T-helper 22 cell (primary cell): ENCODE measurements at places on chromosomes 13 and 19.

DNA sequence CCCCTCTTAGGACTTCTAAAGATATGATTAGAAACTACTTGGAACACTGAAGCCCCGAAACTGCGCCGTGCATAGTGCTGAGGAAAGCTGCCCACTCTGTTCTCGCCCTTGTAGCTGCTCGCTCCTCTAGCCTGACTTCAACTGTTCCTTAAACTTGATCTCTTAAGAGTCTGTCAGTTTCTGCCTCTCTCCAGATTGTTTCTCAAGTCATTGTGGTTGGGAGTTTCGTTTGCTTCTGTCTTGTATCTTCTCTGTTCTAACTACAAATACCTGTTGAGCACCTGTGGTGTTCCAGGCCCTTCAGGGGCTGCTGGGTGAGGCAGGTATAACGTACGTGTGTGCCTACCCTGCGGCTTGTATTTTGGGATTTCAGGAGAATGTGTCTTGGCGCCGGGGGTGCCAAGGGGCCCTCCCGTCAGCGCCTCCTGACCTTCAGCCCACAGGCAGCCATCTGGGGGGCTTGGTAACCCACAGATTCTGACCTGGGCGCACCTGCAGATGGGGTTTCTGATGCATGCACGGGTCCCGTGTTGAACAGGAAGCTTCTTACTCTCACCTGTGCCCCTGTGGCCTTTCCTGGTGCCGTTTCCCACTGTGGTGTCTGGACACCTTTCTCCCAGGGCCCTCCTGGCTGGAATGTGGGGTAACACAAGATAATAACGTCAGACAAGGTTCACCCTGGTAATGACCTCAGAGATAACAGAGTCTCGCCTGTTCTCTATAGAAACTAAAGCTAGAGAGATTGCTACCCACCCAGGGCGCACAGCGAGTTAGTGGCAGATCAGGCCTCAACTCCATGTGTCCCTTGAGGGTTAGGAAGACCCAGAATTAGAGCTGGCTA, 17.2 kb upstream of the DCUN1D2 start:
- no peak for DNase-seq

DNA sequence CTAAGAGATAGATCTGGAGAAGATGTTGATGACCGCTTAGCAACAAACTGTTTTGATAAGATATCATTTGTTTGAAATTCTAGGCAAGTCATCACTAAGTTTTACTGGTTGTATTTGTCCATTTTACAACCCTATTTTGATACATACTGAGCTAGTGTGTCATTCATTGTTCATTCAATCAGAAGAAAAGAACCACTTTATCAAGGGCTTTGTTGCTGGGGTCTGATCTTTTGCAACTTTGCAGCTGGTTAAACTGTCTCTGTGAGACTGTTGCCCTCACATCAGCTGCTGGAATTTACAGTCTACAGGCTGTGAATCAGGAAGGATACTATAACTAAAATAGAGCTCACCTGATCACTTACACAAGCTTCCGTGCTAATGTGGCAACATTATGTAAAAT, 290.5 kb downstream of the RFC3 start:
- no peak for DNase-seq

- DNase-seq = no peak
Observed at GRCh38 chr19:4061683-4062418, 4.8 kb downstream of the ZBTB7A start.

DNA sequence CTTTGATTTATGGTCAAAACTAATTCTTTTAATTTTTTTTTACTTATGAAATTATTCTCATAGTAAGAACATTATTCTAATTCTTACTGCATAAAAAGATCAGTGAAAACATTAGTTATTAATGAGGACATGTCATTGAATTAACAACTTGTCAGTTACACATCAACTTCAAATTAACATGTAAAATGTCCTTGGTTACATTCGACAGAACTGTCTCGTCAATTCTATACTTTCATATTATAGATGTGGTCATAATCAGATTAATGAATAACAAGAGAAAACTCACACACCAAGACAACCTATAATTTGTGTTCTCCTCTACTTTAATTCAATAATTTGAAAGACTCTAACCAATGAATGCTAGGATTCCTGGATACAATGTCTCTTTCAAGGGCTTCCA, 66.7 kb downstream of the KATNAL1 start:
- no peak for DNase-seq

GRCh38 chr13:43434191-43434590, 352.6 kb downstream of the ENOX1 start:
- DNase-seq = no peak

GRCh38 chr19:2500841-2501261, 24.9 kb downstream of the GADD45B start:
- no peak for DNase-seq

DNA sequence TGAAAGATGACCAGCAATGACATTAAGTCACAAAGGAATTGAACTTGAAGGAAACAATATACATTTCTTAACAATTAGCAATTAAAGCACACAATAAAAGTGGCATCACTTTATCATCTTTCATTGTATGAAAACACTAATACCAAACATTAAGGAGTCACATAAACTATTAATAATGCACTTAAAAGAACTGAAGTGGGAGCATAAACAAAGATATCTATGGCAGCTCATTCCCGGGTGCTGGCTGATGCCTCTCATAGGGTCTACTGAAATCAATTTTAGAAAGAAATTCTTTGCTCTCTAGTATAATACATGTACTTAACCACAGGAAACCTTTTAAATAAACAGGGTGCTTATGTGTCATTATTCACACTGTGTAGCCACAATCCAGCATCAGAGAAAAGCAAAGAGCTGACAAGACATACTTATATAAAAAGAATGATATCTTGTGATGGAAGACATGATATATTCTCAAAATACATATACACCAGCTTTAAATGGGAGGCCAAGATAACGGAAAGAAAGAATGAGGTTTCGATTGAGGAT, 1207.8 kb downstream of the EFNB2 start:
- DNase-seq = no peak

DNA sequence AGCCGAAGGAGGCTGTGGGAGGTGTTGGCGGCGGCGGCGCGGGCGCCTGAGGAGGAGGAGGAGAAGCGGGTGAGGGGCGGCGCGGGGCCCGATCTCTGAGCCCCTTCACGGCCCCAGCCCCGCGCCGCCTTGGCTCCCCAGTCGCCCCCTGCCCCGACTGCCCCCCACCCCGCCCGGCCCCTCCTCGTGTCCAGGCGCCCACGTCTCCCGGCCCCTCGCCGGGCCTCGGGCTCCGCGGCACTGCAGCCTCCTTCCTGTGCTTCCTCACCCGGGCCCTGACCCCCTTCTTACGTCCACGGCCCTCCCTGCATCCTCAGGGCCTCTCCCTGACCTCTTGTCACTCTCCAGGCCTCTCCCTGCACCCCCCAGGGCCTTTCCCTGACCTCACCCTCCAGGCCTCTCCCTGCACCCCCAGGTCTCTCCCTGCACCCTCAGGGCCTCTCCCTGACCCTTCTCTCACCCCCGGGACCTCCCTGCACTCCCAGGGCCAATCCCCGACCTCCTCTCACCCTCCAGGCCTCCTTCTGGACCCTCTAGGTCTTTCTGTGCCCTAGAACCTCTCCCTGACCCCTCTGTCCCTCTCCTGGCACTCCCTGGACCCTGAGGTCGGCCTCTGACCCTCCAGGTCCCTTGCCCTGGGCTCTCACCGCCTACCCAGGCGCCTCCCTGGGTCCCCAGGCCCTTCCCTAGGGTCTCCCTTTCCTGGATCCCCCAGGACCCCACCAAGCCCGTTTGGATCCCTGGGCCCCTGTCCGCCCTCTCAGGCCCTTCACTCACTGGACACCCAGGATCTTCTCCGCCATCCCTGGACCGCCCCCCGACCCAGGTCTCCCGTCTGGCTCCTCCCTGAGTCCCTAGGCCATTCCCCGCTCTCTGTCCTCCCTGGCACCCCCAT, 460 bp downstream of the KMT5C start:
- DNase-seq = no peak

GRCh38 chr19:1590641-1591397, 1.8 kb downstream of the MBD3 start:
- no peak for DNase-seq

- no peak for DNase-seq
Observed at GRCh38 chr13:98878486-98879126, 99.3 kb downstream of the DOCK9 start.

- DNase-seq = no peak
Observed at GRCh38 chr19:22144394-22144793, 52.4 kb downstream of the ZNF676 start.
